A549 treated with RU486 at 1 μM for 4 hours (cell line): ENCODE measurements at places on chromosomes 4 and X. TPM values are rescaled to one million over a fixed set of nuclear protein-coding genes. Genes with fewer than 3 reads are reported as not detected.

Gene USP27X
- 3.4 to 5.0 TPM (median 4.3 TPM) in 5 replicates for total RNA-seq

Gene SCRG1
- not detected in 5 replicates for total RNA-seq

Gene FAM50A
- 89.4 to 122 TPM (median 110 TPM) in 5 replicates for total RNA-seq

Gene MXRA5
- total RNA-seq: not detected in 5 replicates

Gene PGRMC2
- total RNA-seq: 47.9 to 121 TPM (median 88.2 TPM) in 5 replicates

Gene VAMP7
- total RNA-seq: 22.2 to 32.9 TPM (median 30.0 TPM) in 5 replicates

Gene F11
- not detected in 5 replicates for total RNA-seq

Gene CYSLTR1
- total RNA-seq: not detected in 5 replicates

Gene PPEF2
- total RNA-seq: 0.46 TPM in 1 of 5 replicates, not detected in the others

Gene CNKSR2
- 2.4 to 3.1 TPM (median 2.6 TPM) in 5 replicates for total RNA-seq

Gene HERC6
- total RNA-seq: 2.7 to 4.1 TPM (median 3.2 TPM) in 5 replicates

Gene ANKRD50
- total RNA-seq: 2.4 to 5.6 TPM (median 4.7 TPM) in 5 replicates

Gene LAMTOR3
- total RNA-seq: 20.7 to 26.4 TPM (median 25.9 TPM) in 5 replicates

Gene TCEANC
- 0.53 to 0.80 TPM (median 0.73 TPM) in 5 replicates for total RNA-seq

Gene MAP3K15
- 1.4 to 2.1 TPM (median 1.7 TPM) in 5 replicates for total RNA-seq

Gene KLB
- 0.06 to 0.18 TPM (median 0.13 TPM) in 5 replicates for total RNA-seq

Gene MFSD8
- 9.4 to 17.9 TPM (median 13.2 TPM) in 5 replicates for total RNA-seq

Gene PRRG1
- total RNA-seq: 4.5 to 8.9 TPM (median 7.3 TPM) in 5 replicates

Gene TKTL2
- not detected in 5 replicates for total RNA-seq

Gene TCP11X2
- total RNA-seq: not detected in 5 replicates

Gene SPON2
- 0.20 to 0.58 TPM (median 0.26 TPM) in 5 replicates for total RNA-seq

Gene RXFP1
- total RNA-seq: not detected in 5 replicates

Gene IGSF1
- 0.27 to 0.36 TPM (median 0.31 TPM) in 5 replicates for total RNA-seq

Gene ATP2B3
- total RNA-seq: 0.06 to 0.15 TPM (median 0.10 TPM) in 4 of 5 replicates, not detected in the other

Gene TRIM60
- total RNA-seq: not detected in 5 replicates
